ENCODE measurements at places on chromosomes 7 and 10.

GRCh38 chr10:28432210-28432676, 100.7 kb upstream of the WAC start:
- DNase-seq, result peak; percentile 16
- peak overlapping the region; percentile 1 for H3K4me3 ChIP-seq
- no peaks in the 10 kb centered on the region for H3K36me3 ChIP-seq
- no peaks in the 10 kb centered on the region for H3K27me3 ChIP-seq

GRCh38 chr7:137961200-137962177, 40.4 kb downstream of the CREB3L2 start:
- DNase-seq, result peak; percentile 22
- peaks cover 15% of the 10 kb centered on the region for H3K4me1 ChIP-seq
- H3K27me3 ChIP-seq, result no peaks in the 10 kb centered on the region
- H3K27ac ChIP-seq, result no peak overlapping the region
- peaks cover 7% of the 10 kb centered on the region for H3K36me3 ChIP-seq

- H3K36me3 ChIP-seq, result peaks cover 2% of the 10 kb centered on the region
- H3K27ac ChIP-seq, result no peak overlapping the region
- no peaks in the 10 kb centered on the region for H3K4me1 ChIP-seq
- DNase-seq, result no peak
- no peak overlapping the region for H3K4me3 ChIP-seq
Measured at GRCh38 chr10:3987143-3987974, 202.3 kb upstream of the KLF6 start.

- H3K4me1 ChIP-seq, result no peaks in the 10 kb centered on the region
- no peak overlapping the region for H3K4me3 ChIP-seq
- H3K27ac ChIP-seq, result no peak overlapping the region
- DNase-seq, result no peak
- H3K27me3 ChIP-seq, result no peaks in the 10 kb centered on the region
Measured at GRCh38 chr10:36450380-36450779, 675.0 kb upstream of the ANKRD30A start.

DNA sequence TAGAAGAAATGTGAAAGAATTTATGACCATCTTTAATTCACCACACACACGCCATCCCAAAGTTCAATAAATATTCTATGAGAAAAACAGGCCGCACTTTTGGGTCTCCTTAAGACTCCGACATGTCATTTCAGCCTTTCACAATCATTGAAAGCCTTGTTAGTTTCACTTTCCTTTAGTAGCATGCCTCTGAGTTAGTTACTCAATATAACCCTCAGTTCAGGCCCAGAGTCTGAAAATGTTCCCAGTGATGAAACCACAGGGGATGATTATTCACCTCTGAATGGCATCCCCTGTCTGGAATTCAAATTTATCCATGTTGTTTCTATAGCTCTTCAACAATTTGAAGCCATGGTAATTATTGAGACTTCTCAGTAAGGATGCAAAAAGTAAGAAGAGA, 278.1 kb upstream of the NRP1 start:
- H3K27me3 ChIP-seq, result peaks cover 2% of the 10 kb centered on the region
- H3K27ac ChIP-seq, result no peak overlapping the region
- no peak for DNase-seq

DNA sequence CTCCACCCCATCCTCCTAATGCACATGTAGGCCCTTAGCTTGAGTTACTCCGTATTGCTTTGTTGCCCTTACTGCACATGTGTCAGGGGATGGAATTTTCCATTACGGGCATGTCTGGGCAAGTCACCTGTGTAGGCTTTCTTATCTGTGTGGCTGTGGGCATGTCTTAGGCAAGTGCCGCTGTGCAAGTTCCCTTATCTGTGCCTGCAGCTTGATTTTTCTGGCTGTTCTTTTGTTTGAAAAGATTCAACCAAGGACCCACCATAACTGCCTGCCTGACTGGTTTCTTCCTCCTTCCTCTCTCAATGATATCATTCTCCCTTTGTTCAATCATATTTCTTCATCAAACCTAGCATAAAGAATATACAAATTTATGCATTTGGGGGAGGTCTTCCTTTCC, 88.5 kb downstream of the AKR1D1 start:
- no peak overlapping the region for H3K4me3 ChIP-seq
- no peak overlapping the region for H3K27ac ChIP-seq
- no peak for DNase-seq
- peaks cover 8% of the 10 kb centered on the region for H3K36me3 ChIP-seq
- H3K27me3 ChIP-seq, result peaks cover 6% of the 10 kb centered on the region
- H3K4me1 ChIP-seq, result peaks cover 7% of the 10 kb centered on the region
